ENCODE measurements at places on chromosomes 3 and 15.

DNA sequence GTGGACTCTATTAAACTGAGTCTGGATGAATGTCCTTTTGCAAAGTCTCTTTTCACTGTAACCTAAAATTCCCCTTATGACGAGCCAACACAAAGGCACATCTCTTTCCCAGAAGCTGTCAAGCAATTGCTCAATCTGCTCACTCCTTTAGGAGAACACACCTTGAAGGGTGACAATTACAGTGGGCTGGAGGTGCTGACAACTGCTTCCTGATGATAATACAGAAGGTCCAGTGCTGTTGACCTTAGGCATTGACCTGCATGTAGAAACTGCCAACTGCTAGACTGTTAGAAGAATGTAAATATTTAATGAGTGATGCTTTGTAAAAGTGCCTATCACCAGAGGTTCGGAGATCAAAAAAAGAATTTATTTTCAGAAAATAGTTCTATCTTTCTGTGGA lies 757.7 kb downstream of the GRM7 start:
- no peak for DNase-seq

DNA sequence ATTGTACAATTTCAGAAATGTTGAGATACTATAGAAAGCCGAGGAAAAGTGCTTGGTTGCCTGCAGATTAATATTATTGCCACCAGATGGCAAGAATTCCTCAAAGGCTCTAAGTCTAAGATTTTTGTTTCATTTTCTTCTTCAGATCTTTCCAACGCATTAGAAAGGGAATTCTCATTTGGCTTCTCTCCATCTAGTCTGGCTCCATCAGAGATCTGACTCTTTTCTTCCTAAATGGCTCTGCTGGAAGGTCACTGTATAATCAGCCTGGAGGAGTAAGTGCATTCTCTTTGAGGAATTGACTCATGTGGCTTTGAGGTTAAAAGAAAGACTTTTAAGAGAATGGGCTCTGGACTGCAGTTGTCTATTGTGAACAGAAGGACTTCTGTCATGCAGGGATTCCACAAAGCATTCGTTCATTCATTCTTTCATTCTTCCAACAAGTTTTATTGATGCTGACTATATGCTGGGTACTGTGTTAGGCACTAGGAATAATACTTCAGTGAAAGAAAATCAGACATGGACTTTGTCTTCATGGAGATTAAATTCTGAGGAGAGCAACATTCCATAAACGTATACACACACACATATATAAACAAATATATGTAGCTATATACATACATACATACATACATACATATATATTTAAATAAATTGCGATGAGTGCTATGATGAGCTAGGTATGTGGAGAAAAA lies 55.3 kb downstream of the SLC28A2 start:
- no peak for DNase-seq

DNA sequence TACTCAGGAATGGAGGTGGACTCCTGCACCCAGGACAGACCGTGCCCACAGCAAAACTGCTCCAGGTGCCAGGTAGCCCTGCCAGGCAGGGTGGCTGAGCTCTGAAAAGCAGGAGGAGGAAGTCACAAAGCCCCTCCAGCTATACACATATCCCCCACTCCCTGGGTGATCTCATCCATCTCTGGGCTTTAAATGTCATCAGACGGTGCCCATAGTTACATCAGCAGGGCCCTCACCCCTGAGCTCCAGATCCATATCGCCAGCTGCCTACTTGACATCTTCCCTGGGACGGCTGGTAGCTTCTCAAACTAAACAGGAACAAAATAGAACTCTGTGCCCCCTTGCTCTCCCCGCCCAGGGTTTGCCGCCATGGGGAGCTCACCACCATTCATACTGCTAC lies 87.7 kb downstream of the MEGF11 start:
- DNase-seq: no peak

DNA sequence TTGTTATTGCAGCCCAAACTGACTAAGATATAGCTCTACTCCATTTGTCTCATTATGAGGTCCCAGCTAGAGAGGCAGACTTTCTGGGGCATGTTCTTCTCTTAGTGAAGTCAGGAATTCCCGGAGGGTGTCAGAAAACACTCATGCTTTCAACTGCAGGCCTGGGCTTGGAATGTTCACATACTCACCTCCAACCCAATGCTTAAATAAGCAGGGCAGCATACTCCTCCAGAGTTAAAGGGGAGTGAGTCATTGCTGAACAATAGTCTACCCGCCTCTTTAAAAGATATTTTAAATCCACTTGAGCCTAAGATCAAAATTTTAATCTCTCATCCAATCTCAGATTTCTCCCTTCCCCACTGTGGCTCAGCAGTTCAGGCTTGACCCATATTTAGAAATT lies 167.8 kb upstream of the DPH6 start:
- DNase-seq: no peak

Measured in stimulated activated CD4-positive, alpha-beta T cell treated with anti-CD3 and anti-CD28 coated beads, TNF-alpha, amount 100 ng/mL, for 4 hours (primary cell).